ENCODE measurements at places on chromosomes 11 and 22.
A peak's percentile ranks its signal among the peaks of the same experiment; 100 is the strongest.

DNA sequence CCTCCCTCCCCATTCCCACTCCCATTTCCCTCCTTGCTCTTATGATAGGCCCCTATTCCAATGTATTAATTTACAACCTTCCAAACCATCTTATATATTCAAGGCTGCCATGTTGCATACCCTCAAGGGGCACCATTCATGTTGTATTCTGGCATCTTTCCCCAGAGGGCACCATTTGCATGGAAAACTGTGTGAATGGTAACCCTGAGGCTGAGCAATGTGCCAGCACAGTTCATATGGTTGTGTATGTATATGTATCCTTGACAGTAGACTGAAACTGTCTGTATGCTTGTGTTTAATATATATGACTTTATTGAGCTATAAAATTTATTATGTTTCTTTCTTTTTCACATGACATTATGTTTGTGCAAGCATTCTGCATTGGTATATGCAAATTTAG is 7.3 kb downstream of the RASSF10 start:
- DNase-seq = no peak

GRCh38 chr11:117839936-117840813 is 15.6 kb upstream of the FXYD2 start:
- no peak for DNase-seq

- no peak for DNase-seq
Observed at GRCh38 chr11:77115181-77115611, 12.6 kb downstream of the OMP start.

- DNase-seq = no peak
Observed at GRCh38 chr11:95883381-95883780, 40.5 kb downstream of the MTMR2 start.

- DNase-seq = no peak
Observed at GRCh38 chr22:25113316-25113721, 86.3 kb upstream of the CRYBB3 start.

GRCh38 chr11:13851691-13852090 is 110.8 kb upstream of the SPON1 start:
- no peak for DNase-seq

GRCh38 chr11:61098778-61099177 is 3.5 kb upstream of the CD5 start:
- no peak for DNase-seq

DNA sequence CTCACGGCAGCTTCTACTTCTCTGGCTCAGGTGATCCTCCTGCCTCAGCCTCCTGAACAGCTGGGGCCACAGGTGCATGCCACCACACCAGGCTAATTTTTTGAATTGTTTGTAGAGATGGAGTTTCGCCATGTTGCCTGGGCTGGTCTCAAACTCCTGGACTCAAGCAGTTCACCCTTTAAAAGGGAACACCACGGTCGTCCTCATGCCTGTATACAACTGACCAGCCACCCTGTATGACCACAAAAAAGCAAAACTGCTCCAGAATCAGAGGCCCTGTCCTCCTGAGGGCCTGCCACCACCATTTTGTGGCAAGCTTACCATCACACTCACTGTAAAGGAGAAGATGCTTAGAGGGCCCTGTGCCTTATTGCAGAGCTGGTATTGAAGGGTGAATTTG is 2.2 kb downstream of the GLB1L3 start:
- DNase-seq = no peak

DNA sequence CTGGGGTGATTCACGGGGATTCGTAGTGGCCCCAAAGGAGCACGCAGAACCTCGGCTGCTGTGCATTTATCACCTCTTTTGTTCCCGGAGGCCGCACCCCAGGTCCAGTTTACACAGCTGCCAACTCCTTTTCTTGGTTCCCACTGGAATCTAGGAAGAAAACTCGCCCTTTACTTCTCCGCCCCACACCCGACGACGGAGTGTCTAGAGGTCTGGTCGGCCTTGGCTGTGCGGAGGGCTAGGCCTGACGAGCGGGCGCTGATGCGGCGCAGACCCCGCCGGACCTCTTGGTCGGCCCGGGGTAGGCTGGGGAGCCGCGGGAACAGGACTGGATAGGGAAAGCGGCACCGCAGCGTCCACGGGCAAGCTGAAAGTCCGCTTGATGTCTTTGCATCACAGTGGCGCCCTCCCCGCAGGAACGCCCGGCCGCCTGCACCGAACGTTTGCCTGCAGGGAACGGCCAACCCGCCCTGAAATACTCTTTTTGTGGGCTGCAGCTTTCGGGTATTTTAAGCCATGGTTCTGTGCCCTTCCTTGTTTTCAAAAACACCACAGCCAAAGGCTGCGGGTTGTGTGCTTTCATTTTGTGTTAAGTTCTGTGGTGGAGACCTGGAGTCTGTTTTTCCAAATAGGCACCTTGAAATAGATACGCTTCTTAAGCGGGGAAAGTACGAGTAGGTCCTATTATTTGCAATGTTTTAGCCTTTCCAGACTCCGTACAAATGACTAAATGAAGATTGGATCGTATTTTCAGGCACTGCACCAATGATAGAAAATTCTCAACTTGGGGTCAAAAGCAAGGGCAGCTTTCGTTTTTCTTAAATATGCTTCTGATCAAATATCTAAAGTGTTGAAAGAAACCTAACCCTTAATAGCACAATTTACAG is 829 bp upstream of the ZBED5 start:
- DNase-seq = peak; percentile 22

GRCh38 chr11:62030071-62030684 is 62.7 kb upstream of the FTH1 start:
- no peak for DNase-seq

DNA sequence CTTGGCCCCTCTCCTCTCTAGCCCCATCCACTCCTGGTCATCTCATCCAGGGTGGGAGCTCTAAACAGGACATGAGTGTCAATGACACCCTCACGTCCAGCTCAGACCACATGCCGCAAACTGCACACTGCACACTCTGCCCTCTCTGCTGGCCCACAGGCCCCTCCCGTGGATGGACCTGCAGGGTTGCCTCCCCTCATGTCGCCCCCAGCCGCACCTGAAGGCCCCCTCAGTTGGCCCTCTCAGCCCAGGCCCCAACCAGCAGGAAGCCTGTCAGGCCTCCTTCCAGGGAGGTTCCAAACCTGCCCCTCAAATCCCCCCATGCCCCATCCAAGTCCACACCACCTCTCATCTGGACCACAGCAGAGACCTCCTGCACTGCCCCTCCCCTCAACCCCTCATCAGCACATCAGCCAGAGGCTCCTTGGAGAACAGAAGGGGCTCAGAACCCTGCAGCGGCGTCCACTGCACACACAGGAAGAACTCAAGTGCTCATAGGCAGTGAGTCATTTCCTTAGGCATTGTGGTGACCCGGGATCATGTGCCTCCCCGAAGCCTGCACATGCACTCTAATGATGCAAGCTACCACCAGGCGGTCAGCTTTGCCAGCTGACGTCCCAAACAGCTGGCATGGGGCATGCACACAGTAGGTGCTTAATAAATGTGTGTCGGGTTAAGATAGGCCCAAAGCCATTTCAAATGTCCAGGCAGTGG is 12.9 kb upstream of the CDKN1C start:
- no peak for DNase-seq

DNA sequence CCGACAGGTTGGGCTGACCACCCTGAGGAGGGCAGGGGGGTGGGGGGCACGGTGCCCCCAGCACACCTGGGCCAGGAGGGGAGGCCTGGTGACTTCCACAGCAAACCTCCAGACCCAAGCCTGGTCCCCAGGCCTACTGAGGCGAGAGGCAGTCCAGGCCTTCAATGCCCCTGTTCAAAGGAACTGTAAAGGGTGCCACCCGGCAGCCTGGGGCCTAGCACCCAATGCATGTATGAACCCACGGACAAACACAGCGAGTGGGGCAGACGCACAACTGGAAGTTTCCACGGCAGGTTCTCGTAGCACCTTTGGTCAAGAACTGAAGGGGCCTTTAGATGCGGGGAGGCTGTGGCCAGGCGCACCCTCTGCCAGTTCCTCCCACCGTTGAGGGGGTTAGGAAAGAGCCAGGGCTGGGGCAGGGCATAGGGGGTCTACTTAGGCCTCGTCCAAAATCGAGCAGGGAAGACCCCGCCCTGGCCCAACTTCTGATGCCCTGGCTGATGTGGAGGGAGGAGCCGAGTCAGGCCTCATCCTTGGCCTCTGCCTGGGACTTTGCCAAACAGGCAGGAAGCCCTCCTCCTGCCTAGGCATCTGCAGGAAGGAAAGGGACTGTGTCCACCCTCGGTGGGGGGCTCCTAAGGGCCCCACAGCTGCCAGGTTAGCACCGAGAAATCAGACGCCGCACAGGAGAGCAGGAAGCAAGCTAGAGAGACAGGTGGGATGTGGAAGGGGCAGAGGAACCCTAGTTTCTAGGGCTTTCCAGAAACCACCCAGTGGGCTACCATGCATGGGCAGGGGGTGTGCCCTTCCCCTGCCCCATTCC is 6.6 kb downstream of the CBX6 start:
- no peak for DNase-seq

DNA sequence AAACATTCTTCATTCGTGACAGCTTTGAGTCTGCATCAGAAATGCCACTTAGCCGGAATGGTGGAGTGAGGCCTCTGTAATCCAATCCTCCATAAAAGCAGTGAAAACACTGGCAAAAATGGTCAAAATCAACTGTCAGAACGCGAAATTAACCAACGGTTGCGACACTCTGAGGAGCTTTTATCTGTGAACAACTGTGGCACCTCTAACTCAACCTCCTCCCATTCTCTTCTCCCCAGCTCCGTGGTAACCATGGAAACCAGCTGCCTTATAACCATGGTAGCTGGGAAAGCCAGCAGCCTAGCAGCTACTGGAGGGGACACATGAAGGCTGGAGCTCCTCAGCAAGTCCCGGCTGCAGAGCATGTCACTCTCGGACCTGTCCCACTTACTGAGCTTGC is 20.3 kb downstream of the AP2A2 start:
- no peak for DNase-seq

DNA sequence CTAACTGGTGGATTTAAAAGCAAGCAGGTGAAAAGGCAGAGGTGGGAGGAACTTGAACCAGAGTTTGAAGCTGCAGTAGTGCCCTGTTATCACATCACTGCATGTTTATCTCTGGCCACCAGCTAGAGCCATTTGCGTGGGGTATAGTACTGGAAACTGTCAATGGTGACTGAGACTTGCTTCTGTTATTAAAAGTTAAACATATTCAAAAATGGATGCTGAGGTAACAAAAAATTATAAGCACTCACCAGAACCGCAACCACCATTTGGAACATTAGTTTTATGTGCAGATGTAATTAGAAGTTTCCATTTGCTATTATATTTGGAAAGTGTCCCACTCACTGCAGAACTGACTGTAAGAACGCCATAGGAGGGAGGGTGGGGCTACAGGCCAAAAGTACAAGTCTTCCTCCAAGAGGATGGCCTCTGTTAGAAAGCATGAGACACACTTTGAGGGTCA is 1.2 kb upstream of the CD59 start:
- DNase-seq = no peak

GRCh38 chr22:50504369-50505211 is 2.9 kb downstream of the LMF2 start:
- DNase-seq = no peak

DNA sequence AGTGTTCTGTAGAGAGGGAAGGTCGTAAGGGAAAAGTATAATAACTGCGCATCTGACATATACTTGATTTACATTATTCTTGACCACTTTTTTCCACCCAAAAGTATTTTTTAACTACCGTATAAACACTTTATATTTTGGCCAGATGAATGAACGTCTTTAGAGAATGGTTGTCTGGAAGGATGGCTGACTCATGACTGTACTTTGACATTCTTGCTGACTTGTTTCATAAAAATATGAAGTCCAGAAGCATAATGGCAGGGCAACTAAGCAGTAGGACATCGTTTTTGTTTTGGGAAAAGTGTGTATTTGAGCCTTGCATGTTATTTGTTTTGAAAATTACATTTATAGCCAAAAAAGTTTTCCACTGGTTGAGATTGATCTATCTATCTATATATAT is 110.0 kb downstream of the OSBP2 start:
- no peak for DNase-seq

DNA sequence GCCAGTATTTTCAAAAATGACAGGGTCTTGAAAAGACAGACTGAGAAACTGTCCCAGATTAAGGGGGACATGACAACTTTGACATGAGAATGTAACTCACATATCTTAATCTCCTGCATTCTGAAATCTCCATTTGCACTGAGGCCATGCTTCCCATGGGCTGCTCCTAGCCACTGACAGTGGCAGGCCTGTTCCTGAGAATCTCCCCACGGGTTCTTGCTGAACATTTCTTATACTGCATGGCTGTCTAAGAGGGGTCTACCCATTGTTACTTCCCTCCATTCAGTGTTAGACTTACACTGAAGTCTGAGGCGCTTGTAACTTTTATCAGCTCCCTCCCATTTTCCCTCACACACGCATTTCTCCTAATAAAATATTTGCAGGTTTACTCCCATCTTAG is 1.5 kb downstream of the CEP295 start:
- DNase-seq = no peak

GRCh38 chr11:64832467-64833197 is 11.8 kb downstream of the CDC42BPG start:
- DNase-seq = no peak

DNA sequence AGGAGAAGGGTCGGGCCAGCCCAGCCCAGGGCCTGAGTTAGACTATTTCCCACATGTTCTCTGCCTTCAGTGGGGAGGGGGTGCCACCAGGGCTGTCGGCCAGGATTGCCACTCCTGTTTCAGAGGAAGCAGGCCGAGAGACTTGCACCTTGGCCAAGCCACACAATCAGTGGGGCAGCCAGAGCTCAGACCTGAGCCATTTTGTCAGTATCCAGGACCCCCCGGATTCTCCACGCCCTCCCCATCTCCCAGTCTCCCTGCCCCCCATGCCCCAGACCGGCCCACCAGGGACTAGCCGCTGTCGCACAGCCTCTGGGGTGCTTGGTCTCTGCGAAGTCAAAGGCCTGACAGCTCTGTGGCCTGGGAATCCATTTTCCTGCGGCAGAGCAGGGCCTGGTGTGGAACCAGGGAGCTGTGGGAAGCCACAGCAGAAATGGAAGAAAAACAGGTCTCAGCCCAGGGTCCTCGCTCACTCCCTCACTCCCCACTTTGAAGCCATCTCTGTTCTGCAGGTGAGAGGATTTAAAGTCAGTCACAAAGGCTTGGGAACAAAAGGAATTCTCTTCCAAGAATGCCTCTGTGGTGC is 25.5 kb upstream of the MGAT3 start:
- DNase-seq = no peak

DNA sequence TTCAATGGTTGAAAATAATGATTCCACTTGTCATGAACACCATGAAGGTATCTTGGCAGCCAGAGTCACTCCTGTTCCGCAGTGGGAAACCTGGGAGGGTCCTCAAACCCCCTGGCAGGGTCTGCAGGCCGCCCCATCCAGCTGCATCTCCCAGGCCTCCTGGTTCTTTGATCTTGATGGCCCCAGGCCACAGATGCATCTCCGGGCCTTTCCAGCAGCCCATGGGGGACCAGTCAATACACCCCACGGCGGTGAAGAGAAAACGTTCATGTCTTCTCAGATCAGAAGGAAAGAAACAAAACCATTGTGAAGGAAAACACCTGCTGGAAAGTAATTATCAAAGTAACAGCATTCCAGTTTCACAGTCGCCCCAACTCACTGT is 1.8 kb upstream of the TTLL8 start:
- DNase-seq = no peak
